Activated CD8-positive, alpha-beta memory T cell treated with anti-CD3 and anti-CD28 coated beads for 24 hours (primary cell): ENCODE measurements at places on chromosomes 2 and 18.

- no peak for DNase-seq
These were observed 403.9 kb upstream of the TNP1 start for GRCh38 chr2:217263756-217264155.

GRCh38 chr2:63598981-63599380, 10.2 kb downstream of the MDH1 start:
- no peak for DNase-seq

GRCh38 chr2:239061824-239062570, 214.1 kb downstream of the TWIST2 start:
- no peak for DNase-seq

GRCh38 chr2:60527762-60528161, 25.7 kb downstream of the BCL11A start:
- no peak for DNase-seq

- DNase-seq = no peak
These were observed 93.2 kb downstream of the MYOM1 start for GRCh38 chr18:3126457-3127097.

GRCh38 chr2:218890369-218890768, 9.7 kb downstream of the WNT10A start:
- DNase-seq = no peak

GRCh38 chr2:127683757-127684156, 8.4 kb upstream of the LIMS2 start:
- DNase-seq = no peak

DNA sequence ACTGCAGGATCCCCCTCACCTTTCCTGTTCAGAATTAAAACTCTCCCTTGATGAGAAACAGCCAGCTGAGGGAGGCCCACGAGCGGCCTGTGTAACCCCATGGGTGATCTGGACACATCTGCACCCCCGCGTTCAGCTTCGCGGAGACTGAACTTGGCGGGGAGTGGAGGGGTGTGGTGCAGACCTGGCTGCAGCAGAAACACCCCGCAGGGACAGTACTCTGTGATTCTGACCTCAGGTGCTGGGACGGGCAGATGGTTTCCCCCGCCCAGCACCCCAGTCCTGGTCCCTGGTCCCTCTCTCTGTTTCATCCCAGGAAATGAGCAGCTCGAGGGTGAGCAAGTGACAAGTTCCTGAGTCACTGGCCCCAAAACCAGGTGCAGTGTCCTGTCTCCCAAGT, 41.2 kb downstream of the GBX2 start:
- DNase-seq = no peak
